ENCODE measurements at places on chromosomes 16 and 17.
A peak's percentile ranks its signal among the peaks of the same experiment; 100 is the strongest.

- no peak for DNase-seq
These were observed 265.3 kb downstream of the MAP2K6 start for GRCh38 chr17:69679829-69680228.

DNA sequence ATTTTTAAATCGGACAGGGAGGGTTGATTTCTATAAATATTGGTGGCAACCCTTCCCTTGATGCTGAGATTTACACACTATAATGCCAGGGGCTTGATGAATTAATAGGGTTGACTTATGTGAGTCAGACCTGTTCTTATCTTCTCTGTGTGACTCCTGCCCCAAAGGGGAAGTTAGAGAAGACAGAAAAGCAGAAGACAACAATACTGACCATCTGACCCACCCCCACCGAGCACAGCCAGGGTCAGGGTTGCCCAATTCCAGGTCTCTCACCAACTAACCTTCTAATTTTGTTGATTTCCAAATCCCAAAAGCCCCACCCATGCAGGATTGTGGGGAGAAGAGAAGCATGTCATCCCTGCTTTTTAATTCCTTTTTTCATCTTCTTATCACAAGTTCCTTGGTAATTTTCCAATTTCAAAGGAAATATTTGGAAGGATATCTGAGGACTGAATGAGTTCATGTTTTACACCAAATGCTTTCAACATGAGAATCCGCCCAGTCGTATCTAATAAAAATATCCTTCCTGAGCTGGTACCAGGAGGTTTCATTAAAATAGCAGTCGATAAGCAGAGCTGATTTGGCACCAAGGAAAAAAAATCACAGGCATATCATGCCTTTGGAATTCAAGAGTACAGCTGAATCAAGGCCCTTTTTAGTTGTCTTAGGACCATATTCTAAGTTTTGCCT is 603.4 kb upstream of the CDH11 start:
- no peak for DNase-seq

- DNase-seq, result no peak
These were observed 6.8 kb downstream of the KCNH6 start for GRCh38 chr17:63529711-63530556.

GRCh38 chr17:38733982-38734973 is 4.1 kb downstream of the CISD3 start:
- no peak for DNase-seq

DNA sequence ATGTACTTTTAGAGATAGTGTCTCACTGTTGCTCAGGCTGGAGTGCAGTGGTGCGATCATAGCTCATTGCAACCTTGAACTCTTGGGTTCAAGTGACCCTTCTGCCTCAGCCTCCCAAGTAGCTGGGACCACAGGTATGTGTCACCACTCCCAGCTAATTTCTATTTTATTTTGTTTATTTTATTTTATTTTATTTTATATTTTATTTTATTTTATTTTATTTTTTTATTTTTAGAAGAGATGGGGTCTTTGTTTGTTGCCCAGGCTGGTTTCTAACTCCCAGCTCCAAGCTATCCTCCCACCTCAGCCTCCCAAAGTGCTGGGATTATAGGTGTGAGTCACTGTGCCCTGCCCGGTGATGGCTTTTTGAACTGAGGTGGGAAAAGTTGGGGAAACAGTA is 35.1 kb upstream of the HS3ST4 start:
- no peak for DNase-seq

- no peak for DNase-seq
These were observed 16.3 kb downstream of the SHISA9 start for GRCh38 chr16:12917653-12918052.

- no peak for DNase-seq
These were observed 16.7 kb downstream of the SOCS3 start for GRCh38 chr17:78343187-78343542.

GRCh38 chr16:14399378-14400284 is 230.4 kb downstream of the PARN start:
- no peak for DNase-seq

DNA sequence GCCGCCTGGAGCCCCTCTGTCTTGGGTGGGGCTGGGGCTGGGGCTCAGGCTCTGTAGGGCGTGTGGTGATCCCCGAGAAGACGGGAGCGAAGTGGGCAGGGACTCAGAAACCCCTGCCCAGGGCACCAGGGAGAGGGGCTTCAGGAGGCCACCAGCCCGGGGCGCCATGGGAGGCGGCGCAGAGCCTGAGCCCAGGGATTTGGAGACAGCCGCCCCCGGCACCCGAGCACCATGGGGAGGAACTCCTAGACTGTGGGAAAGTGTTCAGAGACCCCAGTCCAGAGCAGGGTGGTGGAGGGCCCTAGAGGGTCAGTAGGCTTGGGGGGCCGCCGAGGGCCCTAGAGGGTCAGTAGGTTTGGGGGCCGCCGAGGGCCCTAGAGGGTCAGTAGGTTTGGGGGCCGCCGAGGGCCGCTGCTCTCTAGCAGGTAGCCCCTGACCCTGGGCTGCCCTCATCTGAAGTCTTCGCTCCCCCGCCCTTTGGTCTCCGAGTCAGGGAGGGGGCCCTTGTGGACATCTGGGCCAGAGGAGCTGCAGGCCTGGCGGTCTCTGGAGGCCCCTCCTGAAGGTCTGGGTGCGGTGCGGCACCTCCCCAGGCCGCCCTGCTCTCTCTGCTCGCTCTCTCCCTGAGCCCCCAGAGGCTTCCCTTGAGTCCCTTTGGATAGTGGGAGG is 734 bp downstream of the ARHGDIG start:
- no peak for DNase-seq

DNA sequence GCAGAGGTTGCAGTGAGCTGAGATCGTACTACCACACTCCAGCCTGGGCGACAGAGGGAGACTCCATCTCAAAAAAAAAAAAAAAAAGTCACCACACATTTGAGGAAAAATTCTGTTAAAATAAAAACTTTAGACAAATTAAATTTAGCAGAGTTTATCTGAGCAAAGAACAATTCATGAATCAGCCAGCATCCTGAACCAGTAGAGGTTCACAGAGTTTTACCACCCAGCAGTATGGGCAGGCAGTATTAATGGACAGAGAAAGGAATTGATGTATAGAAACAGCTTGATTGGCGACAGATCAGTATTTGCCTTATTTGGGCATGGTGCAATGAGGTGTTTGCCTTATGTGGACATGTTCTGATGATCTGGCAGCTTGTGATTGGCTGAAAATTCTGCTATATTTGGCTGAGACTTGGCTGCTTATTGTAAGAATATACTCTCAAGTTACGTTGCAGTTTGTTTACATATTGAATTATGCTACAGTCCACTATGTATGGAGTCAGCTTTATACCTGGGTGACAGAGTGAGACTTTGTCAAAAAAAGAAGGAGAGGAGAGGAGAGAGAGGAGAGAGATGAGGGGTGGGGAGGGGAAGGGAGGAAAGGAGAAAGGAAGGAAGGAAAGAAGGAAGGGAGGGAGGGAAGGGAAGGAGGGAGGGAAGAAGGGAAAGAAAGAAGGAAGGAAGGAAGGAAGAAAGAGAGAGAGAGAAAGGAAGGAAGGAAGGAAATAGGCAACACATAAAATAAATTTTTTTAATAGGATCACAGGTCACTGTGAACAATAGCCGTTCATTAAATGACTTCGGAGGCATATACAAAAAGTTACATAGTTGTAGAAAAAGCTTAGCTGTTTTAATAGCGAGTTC is 14.6 kb downstream of the ABCC3 start:
- no peak for DNase-seq

- peak; percentile 46 for DNase-seq
These were observed 5.9 kb downstream of the CYB561 start for GRCh38 chr17:63440127-63440769.

GRCh38 chr17:20256144-20256543 is 211.2 kb downstream of the LGALS9B start:
- no peak for DNase-seq

DNA sequence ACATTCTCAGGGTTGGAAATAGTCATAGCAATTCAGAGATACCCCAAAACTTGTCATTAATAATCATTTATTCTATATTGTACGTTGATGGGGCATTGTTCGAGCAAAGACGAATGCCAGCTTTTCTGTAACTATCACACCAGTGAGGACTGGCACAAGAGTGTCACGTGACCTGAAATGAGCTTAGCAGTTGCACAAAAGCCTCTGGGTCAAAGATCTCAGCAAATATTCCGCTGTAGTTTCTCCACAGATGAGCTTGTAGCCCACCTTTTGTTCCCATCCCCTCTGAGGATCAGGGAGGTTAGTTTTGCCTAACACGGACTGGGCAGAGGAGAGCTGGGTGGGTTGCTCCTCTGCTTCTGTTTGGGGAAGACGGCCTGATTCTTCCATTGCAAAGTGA is 18.2 kb downstream of the IRX3 start:
- no peak for DNase-seq

DNA sequence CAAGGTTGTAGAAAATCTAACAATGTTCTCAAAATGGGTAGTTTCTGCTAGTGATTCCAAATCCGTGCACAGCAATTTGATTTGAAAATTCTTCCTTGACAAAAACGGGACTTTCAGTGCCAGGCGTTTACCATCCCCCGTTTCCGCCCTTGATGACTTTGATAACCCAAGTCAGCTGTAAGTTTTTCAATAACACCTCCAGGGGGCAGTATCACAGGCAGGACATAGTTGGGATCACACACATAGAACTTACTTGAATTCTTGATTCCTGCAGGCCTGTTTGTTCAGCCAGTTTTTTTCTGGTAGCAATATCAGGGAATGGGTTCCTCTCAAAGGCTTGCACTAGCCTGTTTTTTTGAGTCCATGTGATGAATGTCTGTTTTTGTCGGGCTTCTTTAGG is 5.6 kb downstream of the DUXB start:
- DNase-seq, result no peak

GRCh38 chr17:21108651-21109050 is 18.1 kb upstream of the DHRS7B start:
- no peak for DNase-seq

- DNase-seq, result no peak
These were observed 181.3 kb downstream of the CDH13 start for GRCh38 chr16:82808036-82808435.

- DNase-seq, result no peak
These were observed 82.0 kb downstream of the ANKRD11 start for GRCh38 chr16:89408315-89408714.

DNA sequence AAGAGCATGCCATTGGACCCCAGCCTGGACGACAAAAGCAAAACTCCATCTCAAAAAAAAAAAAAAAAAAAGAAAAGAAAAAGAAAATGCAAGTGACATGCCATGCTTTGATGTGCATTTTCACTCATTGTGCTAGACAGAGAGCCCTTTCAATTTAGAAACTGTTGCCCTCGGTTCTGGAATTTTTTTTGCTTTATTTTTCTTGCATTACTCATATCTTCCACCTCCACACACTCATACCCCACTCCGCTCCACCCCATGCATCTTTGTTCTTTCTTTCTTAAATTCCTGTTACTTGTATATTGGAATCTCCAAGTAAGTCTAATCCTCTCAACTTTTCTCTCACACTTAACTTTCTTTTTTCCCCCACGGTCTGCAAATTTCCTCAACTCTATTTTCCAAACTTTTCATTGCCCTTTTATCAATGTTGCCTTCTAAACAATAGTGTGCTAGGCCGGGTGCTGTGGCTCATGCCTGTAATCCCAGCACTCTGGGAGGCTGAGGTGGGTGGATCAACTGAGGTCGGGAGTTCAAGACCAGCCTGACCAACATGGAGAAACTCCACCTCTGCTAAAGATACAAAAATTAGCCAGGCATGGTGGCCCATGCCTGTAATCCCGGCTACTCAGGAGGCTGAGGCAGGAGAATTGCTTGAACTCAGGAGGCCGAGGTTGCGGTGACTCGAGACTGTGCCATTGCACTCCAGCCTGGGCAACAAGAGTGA is 16.8 kb upstream of the SUZ12 start:
- DNase-seq, result no peak

- DNase-seq, result no peak
These were observed 81.4 kb downstream of the MRM1 start for GRCh38 chr17:36682773-36683172.

GRCh38 chr17:32927724-32928585 is at the start of gene TMEM98:
TSS of gene TMEM98 (plus strand) at chr17:32928153. CDS start at chr17:32931529, 3,376 bp downstream.
- DNase-seq, result no peak

DNA sequence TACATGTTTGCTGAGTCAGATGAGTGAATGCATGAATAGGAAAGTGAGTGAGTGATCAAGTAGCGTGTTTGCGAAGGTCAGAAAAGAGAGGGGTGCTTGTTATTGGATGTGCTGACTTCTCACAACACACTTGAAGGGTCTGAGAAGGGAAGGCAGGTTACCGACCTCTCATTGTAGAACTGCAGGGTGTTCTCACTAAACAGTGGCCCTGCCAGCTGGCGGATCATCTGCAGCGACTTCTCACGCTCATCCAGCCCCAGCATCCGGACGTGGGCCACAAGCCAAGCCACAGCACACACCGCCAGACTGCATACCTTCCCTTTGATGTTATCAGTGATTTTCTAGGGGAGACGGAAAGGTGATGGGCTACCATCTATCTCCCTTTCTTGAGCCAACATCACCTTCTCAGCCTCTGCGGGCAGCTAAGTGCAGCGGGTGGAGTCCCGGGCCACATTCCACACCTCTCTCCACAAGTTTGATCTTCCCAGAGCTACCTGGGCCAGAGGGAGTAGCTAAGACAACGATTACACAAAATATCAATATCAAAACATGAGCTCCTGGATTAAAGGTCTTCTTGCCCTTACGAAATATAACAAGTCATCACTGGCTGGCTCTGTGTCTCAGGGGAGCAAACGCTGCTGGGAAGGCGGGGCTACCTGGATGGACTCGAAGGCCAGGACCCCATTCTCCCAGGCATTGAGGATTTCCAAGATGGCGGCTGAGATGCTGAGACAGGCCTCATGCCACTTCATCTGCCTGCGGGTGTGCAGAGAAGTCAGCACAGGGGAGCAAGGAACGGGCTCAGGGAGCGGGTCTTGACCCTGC is 11.0 kb downstream of the CSF3 start:
- peak; percentile 41 for DNase-seq

GRCh38 chr16:69188716-69189115 is 1.8 kb downstream of the SNTB2 start:
- DNase-seq, result no peak

DNA sequence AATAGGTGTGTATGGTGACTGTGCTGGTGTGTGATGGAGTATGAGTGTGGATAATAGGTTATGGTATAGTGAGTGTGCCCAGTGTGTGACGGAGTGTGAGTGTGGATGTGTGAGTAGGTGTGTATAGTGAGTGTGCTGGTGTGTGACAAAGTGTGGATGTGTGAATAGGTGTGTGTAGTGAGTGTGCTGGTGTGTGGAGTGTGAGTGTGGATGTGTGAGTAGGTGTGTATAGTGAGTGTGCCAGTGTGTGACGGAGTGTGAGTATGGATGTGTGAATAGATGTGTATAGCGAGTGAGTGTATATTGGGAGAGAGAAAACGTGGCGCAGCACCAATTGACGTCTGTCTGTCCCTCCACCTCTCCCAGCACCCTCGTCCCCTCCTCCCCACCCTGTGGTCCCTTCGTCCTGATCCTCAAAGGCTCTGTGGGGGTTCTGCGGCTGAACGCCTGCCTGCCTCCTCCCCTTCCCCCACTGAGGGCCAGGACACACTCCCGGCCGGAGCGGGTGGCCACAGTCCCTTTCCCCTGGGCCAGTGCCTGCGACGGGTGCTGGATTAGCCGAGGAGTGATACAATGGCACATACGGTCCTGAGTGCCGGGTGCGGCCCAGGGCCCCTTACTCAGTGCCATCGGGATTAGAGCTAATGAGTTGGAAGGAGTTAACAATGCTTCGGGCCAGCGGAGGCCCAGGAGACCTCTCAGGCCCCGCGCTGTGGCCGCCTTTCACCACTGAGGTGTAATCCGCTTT is 160.0 kb downstream of the MRM1 start:
- DNase-seq, result no peak

- DNase-seq, result no peak
These were observed 119.2 kb downstream of the METRNL start for GRCh38 chr17:83198366-83199341.

- no peak for DNase-seq
These were observed 78.4 kb upstream of the STAC2 start for GRCh38 chr17:39304188-39304587.

GRCh38 chr17:64129515-64129764 is 504 bp downstream of the ERN1 start:
- no peak for DNase-seq

Data from CD4-positive, alpha-beta T cell treated with Interleukin-4 for 4 hours (primary cell).